ENCODE measurements at places on chromosomes 11 and 22.
A peak's percentile ranks its signal among the peaks of the same experiment; 100 is the strongest.

DNA sequence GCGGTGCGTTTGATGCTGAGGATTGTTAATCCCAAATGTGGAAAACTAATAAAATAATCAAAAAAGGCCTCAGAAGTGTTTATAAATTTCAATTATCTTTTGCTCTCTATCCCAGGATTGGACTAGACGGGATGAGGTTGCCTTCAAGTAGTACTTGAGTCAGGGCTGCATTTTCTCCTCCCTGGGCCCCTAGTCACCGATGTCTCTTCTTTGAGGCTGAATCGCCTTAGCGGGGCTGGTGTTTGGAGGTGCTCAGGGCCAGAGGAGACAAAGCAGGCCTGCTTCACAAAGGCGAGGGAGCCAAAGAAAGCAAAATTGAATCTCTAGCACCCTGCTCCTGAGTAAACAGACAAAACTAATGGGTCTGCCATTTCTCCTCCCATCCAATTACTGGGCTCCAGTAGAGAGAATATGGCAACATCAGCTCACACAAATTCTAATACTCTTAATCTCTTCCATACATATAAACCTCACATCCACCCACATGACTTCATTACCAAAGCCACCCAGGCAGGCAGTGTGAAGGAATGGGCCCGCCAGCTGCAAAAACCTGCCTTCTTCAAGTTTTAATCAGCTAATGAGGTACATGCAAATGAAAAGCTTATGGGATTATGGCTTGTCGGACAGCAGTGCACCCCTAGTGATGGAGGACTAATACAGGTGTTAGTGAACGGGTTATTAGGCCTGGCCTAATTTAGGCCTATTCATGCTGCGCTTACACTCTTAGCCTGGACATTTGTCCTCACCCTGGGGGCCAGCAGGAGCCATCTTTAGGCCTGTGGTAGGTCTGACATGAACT is 52.7 kb upstream of the HTATIP2 start:
- DNase-seq = no peak

DNA sequence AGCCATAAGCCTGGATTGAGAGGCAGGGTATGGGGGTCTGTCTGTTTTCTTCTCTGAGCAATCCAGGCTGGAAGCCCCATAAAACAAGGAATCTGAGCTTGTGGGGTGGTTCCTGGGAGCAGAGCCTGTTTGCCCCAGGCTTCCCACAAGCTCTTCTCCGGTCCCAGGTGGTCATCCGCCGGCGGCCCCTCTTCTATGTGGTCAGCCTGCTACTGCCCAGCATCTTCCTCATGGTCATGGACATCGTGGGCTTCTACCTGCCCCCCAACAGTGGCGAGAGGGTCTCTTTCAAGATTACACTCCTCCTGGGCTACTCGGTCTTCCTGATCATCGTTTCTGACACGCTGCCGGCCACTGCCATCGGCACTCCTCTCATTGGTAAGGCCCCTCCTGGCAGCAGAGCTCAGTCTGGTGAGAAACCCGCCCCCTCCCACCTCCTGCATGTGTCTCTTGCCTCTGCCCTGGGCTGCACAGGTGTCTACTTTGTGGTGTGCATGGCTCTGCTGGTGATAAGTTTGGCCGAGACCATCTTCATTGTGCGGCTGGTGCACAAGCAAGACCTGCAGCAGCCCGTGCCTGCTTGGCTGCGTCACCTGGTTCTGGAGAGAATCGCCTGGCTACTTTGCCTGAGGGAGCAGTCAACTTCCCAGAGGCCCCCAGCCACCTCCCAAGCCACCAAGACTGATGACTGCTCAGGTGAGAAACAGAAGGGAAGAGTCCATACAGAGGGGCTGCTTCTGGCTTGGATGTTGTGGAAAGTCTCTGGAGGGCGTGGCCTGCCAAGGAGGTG is 11.6 kb downstream of the HTR3A start:
- no peak for DNase-seq

- DNase-seq = no peak
Observed at GRCh38 chr11:129593098-129593497, 217.4 kb downstream of the BARX2 start.

- DNase-seq = peak; percentile 72
Observed at GRCh38 chr11:67505605-67506396, 638 bp upstream of the PITPNM1 start.

DNA sequence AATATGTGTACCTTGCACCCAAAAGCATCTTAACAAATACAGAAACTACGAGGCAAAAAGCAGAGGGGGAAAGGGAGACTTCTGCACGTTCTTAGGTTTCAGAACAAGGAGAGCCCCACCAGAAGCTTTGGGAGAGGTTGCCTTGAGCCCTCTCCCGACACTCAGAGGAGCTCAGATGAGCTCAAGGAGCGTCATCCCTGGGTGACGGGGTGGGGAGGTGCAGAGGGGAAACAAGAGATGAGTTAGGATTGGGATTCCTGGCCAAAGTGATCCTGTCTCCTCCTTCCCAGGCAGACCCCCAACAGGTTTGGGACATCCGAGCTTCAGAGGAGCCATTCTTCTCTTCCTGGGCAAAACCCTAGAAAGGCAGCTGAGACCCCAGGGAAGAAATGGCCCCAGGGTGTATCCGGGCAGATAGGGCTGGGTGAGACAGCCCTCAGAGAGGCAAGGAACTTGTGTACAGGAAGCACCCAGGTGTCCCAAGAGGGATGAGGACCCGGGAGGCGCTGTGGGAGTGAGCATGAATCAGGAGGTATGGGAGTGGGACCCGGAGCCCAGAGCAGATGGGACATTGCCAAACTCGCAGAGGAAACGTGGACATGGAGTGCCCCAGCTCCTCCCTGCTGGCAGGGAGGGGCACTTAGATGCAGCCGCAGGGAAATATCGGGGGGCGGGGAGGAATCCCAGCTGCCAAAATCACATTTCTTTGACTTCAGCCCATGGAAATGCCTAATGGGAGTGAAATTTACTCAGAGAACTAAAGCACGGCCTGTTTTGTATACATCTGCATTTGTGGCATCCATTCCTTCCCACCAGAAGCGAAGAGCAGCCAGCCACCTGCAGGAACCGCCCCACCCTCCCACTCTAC is 12.4 kb downstream of the C1QTNF6 start:
- DNase-seq = no peak

GRCh38 chr11:3196161-3197043 is 22.2 kb downstream of the MRGPRG start:
- DNase-seq = no peak

DNA sequence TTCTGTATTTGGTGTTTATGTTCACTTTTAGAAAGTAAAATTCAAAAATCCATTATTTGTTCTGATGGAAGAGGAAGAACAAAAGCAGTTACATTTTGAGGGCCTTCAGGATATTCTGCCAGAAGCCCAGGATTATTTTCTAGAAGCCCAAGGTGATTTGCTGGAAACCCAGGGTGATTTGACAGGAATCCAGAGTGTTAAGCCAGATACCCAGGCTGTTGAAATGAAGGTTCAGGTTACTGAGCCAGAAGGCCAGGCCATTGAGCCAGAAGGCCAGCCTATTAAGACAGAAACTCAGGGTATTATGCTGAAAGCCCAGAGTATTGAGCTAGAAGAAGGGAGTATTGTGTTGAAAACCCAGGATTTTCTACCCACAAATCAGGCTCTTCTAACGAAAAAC is 33.1 kb downstream of the CCDC15 start:
- DNase-seq = no peak

DNA sequence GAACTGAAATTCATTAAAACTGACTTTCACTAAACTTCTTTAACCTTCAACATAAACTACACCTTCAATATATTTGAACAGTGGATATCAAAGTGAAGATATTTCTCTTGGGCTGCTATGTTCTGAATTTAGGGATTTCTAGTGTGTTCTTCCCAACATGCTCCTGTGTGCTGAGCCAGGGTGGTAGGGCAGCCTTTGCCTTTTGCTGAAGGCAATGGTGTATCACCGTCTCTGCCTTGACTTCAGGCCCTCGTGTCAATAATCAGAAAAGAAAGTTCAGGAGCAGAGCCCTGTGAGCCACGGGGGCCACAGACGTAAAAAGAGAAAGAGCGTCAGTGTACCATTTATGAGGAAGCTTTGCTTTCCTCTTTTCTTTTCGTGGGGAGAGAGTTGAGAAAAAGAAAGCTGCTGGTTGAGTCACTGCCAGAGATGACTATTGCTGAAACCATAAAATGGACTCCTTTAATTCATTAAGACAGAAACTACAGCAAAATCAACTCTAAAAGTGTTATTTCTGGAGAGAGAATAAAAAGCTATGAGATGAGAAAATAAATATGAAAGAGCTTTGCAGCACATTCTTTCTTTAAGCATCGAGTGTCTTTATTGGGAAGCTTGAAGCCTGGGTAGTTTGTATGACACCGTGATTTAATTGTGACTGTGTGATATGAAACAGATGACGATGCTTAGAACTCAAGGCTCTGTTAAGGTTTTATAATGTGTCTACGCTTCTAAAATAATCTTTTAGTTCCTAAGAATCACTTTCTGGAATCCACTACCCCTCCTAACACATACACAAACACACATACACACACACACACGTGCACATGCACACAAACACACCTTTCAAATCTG is 271.8 kb upstream of the MTNR1B start:
- peak; percentile 27 for DNase-seq

DNA sequence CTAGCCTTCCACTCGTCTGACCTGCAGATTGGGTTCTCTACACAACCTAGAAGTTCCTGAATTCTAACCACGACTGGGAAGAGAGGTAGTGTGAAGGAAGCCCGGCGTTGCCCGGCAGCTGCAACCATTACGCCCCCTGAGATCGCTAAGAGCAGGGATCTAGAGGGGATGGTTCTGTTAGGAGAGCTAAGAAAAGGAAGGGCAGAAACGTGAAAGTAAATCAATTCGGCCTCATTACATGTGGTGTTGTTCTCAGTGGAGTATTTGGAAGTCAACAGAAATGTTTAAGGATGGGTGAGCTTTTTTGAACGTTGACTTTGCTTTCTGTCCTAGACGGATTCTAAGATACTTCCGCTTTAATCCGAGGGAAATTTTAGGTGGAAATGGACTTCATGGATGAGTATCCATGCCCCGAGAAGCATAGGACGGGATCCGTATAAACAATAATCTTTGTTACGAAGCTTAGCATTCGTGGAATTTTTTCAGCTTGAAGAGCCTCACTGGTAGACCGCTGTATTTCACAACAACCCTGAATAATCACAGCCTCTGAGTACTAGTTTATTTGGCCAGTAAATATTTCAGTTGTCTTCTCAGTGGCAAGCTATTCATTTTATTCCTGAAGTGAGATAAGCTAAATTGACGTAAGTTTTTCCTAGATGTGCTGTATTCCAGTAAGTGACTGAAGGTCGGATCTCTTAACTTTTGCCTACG is 629 bp downstream of the ATP5MG start:
- DNase-seq = peak; percentile 62

- no peak for DNase-seq
Observed at GRCh38 chr11:2202071-2202899, 30.7 kb upstream of the TH start.

GRCh38 chr11:12889243-12889642 is 119.9 kb upstream of the RASSF10 start:
- peak; percentile 64 for DNase-seq

DNA sequence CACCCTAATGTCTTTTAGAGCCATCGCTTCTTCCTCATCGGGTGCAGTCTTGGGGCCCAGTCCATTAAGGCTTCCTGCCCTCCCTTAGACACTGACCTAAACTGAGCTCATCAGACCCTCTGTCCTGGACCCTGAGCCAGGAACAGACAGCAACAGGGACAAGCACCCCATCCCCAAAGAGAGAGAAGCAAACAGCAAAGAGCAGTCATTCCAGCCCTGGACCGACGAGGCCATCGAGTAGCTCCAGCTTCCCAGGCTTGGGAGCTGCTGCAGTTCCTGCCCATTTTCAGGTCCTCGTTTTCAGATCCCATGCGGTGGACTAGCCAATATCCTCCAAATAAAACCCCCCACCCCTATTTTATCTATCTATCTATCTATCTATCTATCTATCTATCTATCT is 25.8 kb upstream of the CACNG2 start:
- no peak for DNase-seq

DNA sequence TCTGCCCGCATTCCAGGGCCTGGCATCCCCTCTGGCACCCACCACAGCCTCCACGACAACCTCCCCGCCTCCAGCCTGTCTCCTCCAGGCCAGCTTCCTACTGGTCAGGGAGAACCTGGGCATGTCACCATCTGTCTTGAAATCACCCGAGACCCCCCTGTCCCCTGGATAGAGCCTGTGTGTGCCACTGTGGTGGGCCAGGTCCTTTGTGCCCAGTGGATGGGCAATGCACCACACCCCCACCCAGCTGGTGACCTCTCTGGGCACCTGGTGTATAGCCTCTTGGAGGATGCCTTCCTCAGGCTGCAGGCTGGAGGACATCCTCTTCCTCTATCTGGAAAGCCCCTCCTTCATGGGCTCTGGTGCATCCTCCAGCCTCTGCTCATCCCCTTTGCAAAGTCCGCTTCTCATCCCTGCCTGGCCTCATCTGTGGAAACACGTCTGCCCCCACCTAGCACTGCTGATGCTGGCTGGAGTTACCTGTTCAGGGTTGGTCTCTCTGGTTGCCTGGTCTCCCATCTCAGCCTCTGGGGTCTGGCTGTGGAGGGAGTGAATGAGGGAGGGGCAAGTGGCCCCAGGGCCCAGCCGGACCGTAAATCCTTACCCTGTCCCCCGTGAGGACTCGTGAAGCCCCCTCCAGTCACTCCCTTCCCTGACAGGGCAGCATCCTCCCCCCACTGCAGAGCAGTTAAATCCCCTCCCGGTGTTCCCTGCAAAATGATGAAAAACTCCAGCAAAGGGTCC is 589.6 kb downstream of the TBC1D22A start:
- no peak for DNase-seq

DNA sequence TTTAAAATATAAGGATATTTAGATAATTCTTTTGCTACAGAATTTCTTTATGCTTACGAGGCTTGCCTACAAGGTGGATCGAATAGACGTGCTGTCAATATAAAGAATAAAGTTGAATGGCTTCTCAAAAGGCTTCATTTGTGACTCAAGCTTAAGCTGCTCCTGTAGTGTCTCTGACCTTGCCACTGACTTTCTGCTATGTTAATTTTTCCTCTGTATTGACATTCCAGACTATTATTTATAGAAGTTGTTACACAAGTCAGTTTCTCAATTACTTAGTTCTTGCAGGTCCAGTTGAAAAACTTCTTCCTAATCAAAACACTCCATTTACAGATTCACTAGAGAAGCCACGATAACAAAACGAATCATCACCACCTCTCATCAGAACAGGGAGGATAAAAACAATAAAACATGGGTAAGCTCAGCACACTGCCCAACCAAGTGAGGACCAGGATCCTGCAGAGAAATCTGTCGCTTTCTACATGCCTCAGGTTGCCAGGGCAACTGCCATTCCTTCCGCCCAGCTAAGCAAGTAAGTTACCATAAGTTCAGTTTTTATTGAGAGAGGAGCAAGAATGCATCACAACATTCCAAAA is 39.0 kb upstream of the CHKA start:
- no peak for DNase-seq

GRCh38 chr11:13140873-13141655 is 131.9 kb downstream of the RASSF10 start:
- peak; percentile 31 for DNase-seq

Measured in fibroblast of upper back skin (primary cell).